Lung microvascular endothelial cell (primary cell): ENCODE measurements at places on chromosomes 1 and 21. TPM values are rescaled to one million over a fixed set of nuclear protein-coding genes. Genes with fewer than 3 reads are reported as not detected.

The RBP7 gene
- 0.22 TPM in 1 of 2 replicates, not detected in the other for total RNA-seq

The ALX3 gene
- total RNA-seq: not detected in 2 replicates

The FCRLB gene
- 0.20 and 0.44 TPM in 2 replicates for total RNA-seq

- DNase-seq: peak; percentile 58
These were observed 40.6 kb downstream of the MAPKAPK2 start for GRCh38 chr1:206725109-206725963.

The PPFIA4 gene
- under 0.01 TPM in 2 replicates for total RNA-seq

The TSTD1 gene
- 1.7 and 7.1 TPM in 2 replicates for total RNA-seq
